Esophagus mucosa (tissue), 1 donor: ENCODE measurements at places on chromosomes 5 and 9. TPM values are rescaled to one million over a fixed set of nuclear protein-coding genes. Genes with fewer than 3 reads are reported as not detected.

Gene TEX48
- not detected for total RNA-seq

DNA sequence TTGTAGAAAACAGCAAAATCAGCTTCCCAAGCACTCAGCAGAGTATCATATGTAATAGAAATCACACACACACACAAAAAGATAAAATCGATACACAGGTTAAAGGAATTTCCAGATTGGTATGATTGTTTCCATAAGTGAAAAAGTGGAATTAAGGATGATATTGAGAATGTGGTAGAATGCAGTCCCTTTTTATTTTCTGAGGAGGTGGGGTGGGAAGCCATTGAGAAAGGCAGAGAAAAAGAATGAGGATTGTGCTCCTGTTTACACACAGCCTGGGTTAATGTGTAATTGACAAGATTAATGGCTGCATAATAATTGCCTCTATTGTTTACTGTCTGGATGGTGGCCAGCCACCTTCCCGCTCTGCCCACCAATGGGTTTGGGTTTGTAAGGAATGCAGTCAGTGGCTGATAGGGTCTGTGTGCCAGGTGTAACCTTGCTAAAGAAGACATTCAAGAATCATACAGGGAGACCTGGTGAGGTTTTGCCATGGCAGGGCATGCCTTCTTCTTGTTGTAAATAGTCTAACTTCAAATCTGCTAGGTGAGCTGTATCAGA is 177.2 kb upstream of the MAP3K1 start:
- peak; percentile 29 for ATAC-seq

DNA sequence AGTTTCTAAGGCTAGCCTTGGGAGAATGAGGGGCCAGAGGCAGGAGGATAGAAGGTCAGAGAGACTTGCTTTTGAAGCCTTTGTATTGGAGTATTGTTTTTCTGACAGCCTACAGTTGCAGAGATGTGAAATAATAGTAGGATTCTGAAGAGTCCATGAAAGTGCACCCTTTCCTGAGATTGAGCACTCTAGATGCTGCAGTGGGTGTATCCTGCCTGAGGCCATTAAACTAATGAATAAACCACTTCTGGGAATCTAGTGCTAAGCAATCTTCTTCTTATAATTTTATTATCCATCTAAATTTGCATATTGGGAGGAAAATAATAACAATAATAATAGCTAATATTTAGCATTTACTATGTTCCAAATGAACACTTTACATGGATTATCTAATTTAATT is 19.3 kb upstream of the NNT start:
- ATAC-seq, result no peak

GRCh38 chr9:108322326-108323098 is 533.3 kb downstream of the ACTL7B start:
- no peak for ATAC-seq
